ENCODE measurements at places on chromosomes 16 and 17.

GRCh38 chr16:5012887-5013286 lies 20.8 kb downstream of the NAGPA start:
- no peak for DNase-seq

- DNase-seq = no peak
Observed at GRCh38 chr16:27304881-27305745, 8.7 kb upstream of the IL4R start.

GRCh38 chr17:68422821-68423220 lies 34.5 kb downstream of the WIPI1 start:
- DNase-seq = no peak

- DNase-seq = no peak
Observed at GRCh38 chr17:81039854-81040758, 5.2 kb downstream of the BAIAP2 start.

Measured in activated CD4-positive, alpha-beta T cell treated with anti-CD3 and anti-CD28 coated beads, Interleukin-2, amount 50 U/mL, for 24 hours (primary cell).